ENCODE measurements at places on chromosomes 11 and 22.

DNA sequence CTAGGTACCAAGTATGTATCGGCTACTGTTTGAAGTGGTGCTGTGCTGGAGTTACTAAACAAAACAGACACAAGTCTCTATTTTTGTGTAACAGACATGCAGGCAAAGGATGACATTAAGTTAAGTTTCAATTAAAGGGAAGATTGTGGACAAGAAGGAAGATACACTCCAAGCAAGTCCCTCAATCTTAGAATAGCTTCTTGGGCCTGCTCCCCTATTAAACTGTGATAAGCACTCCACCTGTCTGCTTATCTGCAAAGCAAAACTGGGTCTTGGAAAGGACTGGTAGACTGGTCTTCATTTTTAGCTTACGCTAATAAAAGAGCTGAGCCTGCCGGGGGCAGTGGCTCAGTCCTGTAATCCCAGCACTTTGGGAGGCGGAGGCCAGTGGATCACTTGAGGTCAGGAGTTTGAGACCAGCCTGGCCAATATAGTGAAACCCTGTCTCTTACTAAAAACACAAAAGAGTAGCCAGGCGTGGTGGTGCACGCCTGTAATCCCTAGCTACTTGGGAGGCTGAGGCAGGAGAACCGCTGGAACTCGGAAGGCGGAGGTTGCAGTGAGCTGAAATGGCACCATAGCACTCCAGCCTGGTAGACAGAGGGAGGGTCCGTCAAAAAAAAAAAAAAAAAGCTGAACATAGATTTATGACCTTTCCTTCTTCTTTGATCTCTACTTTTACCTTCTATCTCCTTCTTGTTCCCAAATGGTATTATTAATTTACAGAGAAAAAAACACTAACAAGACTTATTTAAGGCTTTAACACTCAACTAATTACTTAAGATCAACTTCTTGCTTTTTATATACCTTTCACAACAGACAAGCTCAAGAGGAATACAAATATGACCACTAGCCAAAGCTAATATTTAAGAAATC, 4.1 kb downstream of the DDX17 start:
- DNase-seq: no peak

DNA sequence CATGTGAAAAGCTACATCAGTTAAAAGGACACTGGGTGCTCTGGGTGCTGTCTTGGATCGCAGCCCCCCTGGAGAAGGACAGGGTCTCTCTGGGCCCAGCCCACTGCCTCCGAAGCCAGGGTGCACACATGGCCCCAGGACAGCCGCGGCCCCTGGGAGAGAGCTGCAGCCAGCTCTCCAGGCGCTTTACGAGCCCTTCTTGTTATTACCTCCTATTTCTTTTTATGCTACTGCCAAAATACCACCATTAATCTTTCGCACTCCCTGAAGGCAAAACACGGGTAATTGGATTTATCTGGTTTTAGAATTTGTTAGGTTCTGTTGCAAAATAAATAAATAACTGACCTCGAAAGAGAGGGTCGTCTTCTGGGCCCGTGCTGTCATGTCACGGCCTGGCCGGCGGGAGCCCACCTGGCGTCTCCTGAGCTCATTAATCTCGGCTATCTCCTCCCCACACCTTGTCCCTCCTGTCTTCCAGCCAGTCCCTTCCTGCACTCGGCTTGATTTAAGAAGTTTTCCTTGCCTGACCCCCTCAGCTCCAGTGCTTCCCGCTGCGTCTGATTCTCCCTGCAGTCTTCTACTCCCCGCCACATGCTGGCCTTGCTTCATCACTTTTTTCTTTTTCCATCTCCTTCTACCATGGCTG, 611.7 kb downstream of the OPCML start:
- no peak for DNase-seq

- no peak for DNase-seq
Measured at GRCh38 chr11:27227736-27228135, 135.3 kb downstream of the CCDC34 start.

DNA sequence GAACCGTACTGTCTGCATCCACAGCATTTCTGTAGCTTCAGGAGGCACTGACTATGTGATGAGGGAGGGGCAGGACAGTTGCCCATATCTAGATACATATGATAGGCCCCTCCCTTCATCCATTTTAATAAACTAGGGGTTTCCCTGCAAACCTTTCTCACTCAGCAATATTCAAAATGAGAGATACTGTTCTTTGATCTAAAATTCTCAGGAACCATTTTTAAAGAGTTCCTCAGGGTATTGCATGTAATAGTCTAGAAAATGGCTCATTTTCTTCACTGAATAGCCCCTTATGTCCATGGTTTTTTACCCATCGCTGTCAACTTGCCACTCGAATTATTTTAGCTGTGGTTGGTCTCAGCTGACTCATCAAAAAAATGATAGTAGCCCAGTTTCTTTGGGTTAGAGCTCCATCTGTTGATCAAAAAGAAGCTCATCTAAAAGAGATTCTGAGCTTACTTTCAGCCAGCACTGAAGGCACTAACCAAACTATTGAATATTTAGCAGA, 37.0 kb upstream of the DNAJB7 start:
- no peak for DNase-seq

GRCh38 chr11:1054143-1055108, 17.9 kb upstream of the MUC6 start:
- no peak for DNase-seq

DNA sequence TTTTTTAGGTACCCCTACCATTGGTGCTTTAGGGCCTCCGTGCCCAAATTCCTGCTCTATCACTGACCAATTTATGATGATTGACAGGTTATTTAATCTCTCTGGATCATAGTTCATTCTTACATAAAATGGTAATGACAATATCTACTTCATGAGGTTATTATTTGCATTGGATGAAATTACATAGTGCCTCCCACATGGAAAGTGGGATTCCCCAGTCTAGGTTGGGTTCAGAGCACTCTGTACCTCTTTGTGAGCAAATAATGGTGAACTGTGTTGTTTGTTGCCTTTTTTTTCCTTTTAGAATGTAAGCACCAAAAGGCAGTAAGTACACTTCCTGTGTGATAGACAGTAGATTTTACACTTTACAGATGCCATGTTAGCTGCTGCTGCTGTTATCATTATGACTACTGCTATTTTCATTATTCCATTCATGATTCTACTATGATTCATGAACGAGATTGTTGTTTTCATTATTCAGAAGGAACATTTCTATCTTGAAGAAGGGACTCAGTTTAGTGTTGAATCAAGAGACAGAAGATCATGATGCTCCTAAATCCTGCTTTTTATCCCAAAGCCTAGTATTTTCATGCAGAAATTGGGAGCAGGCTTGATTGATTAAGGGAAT, 100.8 kb downstream of the ALX4 start:
- no peak for DNase-seq
